ENCODE measurements at places on chromosomes 16 and 17.
A peak's percentile ranks its signal among the peaks of the same experiment; 100 is the strongest.

DNA sequence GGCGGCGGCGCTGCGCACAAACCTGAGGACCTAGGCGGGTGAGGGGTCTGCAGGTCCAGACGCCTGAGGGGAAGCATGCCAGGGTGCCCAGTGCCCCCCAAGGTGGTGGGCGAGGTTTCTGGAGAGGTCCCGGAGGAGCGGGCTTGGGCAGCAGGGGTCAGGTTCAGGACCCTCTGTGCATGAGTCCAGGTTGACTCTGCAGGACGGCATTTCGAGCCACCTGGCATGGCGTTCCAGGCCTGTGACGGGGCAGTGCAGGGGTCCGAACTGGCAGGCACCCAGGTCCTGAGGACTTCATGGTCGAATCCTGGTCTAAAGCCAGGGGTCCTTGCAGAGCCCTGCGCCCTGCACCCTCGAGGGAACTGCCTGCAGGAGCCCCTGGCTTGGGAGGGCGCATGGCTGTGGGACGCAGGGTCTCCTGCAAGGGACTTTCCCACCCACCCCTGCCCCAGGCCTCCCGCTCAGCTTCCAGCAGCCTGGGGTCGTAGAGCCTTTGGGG lies 3.5 kb downstream of the SLC16A3 start:
- peak overlapping the region; percentile 61 for H3K4me3 ChIP-seq
- peak overlapping the region; percentile 78 for H3K27ac ChIP-seq
- no peaks in the 10 kb centered on the region for H3K36me3 ChIP-seq
- peaks cover 26% of the 10 kb centered on the region for H3K27me3 ChIP-seq
- peak; percentile 78 for DNase-seq

DNA sequence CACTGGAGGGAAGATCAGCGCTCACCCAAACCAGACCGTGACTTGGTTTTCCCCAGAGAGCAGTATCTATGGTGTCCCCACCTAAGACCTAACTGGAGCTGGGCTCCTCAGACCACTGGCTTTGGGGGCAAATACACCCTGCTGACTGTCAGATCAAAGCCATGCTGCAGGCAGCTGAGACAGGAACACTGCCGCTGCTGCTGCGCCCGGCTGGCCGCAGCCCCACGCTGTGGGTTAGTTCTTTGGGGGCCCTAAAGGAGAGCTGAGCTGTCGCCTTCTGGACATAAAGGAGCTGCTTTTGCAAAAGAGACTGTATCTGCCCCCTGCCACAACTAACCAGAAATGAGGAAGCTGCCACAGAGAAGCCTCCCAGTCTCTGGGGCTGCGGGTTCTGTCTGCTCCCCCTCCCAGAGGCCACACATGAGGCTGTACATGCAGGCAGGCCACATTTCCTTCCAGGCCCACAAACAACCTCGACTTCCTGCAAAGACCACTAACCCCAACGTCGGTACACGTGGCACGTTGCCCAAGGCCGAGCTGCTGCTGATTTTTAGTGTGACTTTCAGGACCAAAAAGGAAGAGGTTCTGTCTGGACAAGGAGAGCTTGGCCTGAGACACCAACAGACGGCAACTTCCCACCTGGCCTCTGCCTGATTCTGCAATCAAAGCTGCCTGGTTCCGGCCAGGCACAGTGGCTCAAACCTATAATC lies 18.2 kb upstream of the ABR start:
- peak overlapping the region; percentile 80 for H3K27ac ChIP-seq
- no peaks in the 10 kb centered on the region for H3K27me3 ChIP-seq
- H3K36me3 ChIP-seq, result no peaks in the 10 kb centered on the region
- peaks cover 35% of the 10 kb centered on the region for H3K4me1 ChIP-seq
- H3K4me3 ChIP-seq, result no peak overlapping the region

GRCh38 chr17:65054602-65055001 lies 1.9 kb downstream of the GNA13 start:
- H3K4me1 ChIP-seq, result peaks cover 74% of the 10 kb centered on the region
- H3K4me3 ChIP-seq, result peak overlapping the region; percentile 85

DNA sequence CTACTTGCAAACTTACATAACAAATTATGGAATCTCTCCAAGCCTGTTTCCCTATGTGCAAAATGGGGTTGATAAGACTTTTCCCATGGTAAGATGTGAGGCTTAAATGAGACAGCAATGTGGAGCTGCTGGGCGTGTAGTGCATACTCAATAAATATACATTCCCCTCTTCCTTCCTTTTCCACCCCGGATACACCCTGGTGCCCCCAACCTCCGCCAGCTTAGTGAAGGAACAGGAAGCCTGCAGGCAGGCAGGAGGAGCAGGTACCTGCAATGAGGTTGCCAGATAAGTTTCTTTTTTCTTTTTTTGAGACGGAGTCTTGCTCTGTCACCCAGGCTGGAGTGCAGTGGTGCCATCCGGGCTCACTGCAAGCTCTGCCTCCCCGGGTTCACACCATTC lies 14.9 kb downstream of the C17orf50 start:
- peaks cover 11% of the 10 kb centered on the region for H3K4me1 ChIP-seq
- H3K36me3 ChIP-seq, result peaks cover 4% of the 10 kb centered on the region
- no peaks in the 10 kb centered on the region for H3K27me3 ChIP-seq
- H3K27ac ChIP-seq, result no peak overlapping the region

- H3K4me1 ChIP-seq, result peaks cover 15% of the 10 kb centered on the region
- H3K27ac ChIP-seq, result no peak overlapping the region
- peaks cover 4% of the 10 kb centered on the region for H3K36me3 ChIP-seq
- H3K27me3 ChIP-seq, result no peaks in the 10 kb centered on the region
These were observed 13.8 kb downstream of the ELMO3 start for GRCh38 chr16:67212766-67213165.

- peak overlapping the region; percentile 98 for H3K27ac ChIP-seq
- no peaks in the 10 kb centered on the region for H3K36me3 ChIP-seq
- peaks cover 35% of the 10 kb centered on the region for H3K4me1 ChIP-seq
- peak overlapping the region; percentile 88 for H3K4me3 ChIP-seq
These were observed 674 bp downstream of the TAF15 start for GRCh38 chr17:35809855-35810461.

- H3K36me3 ChIP-seq, result no peaks in the 10 kb centered on the region
- H3K4me3 ChIP-seq, result no peak overlapping the region
- H3K27ac ChIP-seq, result no peak overlapping the region
These were observed 15.7 kb upstream of the RPL38 start for GRCh38 chr17:74187761-74188160.

DNA sequence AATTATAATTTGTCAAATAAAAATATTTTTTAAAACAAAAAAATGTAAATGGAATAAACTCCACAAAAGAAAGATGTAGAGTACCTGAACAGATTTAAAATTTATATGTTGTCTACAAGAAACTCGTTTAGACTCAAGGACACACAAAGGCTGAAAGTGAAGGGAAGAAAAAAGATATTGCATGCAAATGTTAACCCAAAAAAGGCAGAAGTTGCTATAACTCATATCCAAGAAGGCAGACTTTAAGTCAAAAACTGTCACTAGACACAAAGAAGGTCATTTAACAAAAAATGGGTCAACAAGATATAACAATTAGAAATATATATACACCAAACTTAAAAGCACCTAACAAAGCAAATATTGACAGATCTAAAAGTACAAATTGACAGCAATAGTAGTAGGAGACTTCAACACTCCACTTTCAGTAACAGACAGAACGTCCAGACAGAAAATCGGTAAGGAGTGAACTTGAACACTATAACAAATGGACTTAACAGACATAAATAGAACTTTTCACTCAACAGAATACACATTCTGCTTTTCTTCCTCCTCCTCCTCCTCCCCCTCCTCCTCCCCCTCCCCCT lies 40.8 kb upstream of the MYLK3 start:
- no peak overlapping the region for H3K4me3 ChIP-seq
- no peak for DNase-seq
- H3K27ac ChIP-seq, result no peak overlapping the region
- H3K36me3 ChIP-seq, result no peaks in the 10 kb centered on the region

- H3K36me3 ChIP-seq, result no peaks in the 10 kb centered on the region
- H3K27me3 ChIP-seq, result no peaks in the 10 kb centered on the region
- H3K4me1 ChIP-seq, result peaks cover 34% of the 10 kb centered on the region
- no peak overlapping the region for H3K4me3 ChIP-seq
These were observed 574.4 kb downstream of the WWOX start for GRCh38 chr16:78673884-78674283.

DNA sequence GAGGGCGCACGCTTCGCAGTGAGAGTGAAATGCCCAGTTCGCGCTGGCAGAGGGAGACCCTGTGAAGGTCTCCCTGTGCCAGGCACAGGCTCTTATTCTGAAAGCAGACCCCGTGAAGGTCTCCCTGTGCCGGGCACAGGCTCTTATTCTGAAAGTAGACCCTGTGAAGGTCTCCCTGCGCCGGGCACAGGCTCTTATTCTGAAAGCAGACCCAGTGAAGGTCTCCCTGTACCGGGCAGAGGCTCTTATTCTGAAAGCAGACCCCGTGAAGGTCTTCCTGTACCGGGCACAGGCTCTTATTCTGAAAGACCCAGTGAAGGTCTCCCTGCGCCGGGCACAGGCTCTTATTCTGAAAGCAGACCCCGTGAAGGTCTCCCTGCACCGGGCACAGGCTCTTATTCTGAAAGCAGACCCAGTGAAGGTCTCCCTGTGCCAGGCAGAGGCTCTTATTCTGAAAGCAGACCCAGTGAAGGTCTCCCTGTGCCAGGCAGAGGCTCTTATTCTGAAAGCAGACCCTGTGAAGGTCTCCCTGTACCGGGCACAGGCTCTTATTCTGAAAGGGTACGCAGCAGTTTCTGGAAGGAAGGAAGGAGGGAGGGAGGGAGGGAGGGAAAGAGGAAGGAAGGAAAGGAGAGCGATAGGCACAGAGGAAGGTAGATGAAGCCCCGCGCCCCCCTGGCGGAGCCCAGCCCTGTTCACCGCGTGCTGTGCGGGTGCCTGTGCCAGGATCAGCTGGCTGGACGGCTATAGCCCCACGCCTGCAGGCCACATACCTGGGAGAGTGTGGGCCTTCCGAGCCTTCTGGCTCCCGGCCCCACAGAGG lies 55.3 kb downstream of the WDR45B start:
- H3K27me3 ChIP-seq, result no peaks in the 10 kb centered on the region
- peaks cover 49% of the 10 kb centered on the region for H3K4me1 ChIP-seq
- DNase-seq, result peak; percentile 82
- peak overlapping the region; percentile 68 for H3K4me3 ChIP-seq
- H3K27ac ChIP-seq, result peak overlapping the region; percentile 83
- peaks cover 32% of the 10 kb centered on the region for H3K36me3 ChIP-seq

DNA sequence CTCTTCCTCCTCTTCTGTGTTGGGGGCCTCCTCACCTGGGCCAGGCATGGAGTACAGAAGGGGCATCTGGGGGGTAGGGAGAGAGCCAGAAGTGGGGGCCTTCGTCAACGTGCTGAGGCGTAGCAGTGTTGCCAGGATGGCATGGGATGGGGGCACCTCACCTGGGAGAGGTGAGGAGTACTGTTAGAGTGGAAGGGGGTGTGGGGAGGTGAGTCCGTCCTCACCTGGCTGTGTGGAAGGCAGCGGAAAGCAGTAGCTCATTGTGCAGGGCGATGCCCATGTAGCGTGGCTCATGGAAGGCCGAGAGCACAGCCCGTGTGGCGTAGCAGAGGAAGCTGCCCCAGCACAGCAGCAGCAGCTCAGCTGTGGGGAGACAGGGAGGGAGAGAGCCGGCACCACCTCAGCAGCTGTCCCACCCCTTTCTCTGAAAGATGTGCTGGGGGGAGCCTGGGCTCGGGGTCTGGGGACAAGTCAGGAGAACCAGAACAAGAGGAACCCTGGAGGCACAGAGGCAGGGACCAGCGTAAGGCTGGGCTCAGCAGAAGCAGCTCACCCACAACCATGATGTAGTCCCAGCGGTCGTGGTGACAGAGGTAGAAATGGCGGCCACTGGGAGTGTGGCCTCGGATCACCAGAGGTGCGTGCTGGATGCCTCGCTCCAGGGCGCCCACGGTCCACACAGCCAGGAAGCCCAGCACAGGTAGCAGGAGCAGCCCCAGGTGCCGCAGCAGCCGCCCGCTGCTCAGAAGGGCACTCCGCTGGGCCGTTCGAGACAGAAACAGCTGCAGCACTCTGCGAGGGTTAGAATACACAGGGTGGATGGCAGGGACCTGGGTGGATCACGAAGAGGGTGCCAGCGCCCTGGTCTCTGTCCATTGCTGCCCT lies 9.0 kb downstream of the GPR179 start:
- no peaks in the 10 kb centered on the region for H3K36me3 ChIP-seq
- DNase-seq, result no peak
- no peak overlapping the region for H3K4me3 ChIP-seq
- no peaks in the 10 kb centered on the region for H3K4me1 ChIP-seq

GRCh38 chr16:75000481-75001081 lies 1.8 kb downstream of the ZNRF1 start:
- no peaks in the 10 kb centered on the region for H3K27me3 ChIP-seq
- H3K4me1 ChIP-seq, result peaks cover 45% of the 10 kb centered on the region
- H3K4me3 ChIP-seq, result peak overlapping the region; percentile 94
- peak overlapping the region; percentile 8 for H3K27ac ChIP-seq

Data from suprapubic skin (tissue), 4 donors.